ENCODE measurements at places on chromosomes 4 and X. TPM values are rescaled to one million over a fixed set of nuclear protein-coding genes. Genes with fewer than 3 reads are reported as not detected.

Gene GASK1B
- total RNA-seq: 37.6 TPM

Gene TMEM47
- total RNA-seq: 63.7 TPM

Gene GPC3
- total RNA-seq: 1.5 TPM

Gene FATE1
- not detected for total RNA-seq

Gene LPAR4
- total RNA-seq: 3.6 TPM

Gene MCUB
- total RNA-seq: 9.5 TPM

Gene FAM53A
- 7.3 TPM for total RNA-seq
